Right ventricle myocardium inferior (tissue), 1 donor: ENCODE measurements at places on chromosomes 6 and 20. TPM values are rescaled to one million over a fixed set of nuclear protein-coding genes. Genes with fewer than 3 reads are reported as not detected.

- no peak for DNase-seq
These were observed 20.0 kb upstream of the GFOD1 start for GRCh38 chr6:13507306-13507860.

GRCh38 chr6:28252009-28252975 lies at the start of gene ZKSCAN4:
Gene ZKSCAN4, minus strand, starts transcription at chr6:28252269. Its CDS starts 289 bp downstream, at chr6:28251980.
- DNase-seq: peak; percentile 69

GRCh38 chr6:169164451-169164850 lies 89.2 kb downstream of the THBS2 start:
- DNase-seq: no peak

DNA sequence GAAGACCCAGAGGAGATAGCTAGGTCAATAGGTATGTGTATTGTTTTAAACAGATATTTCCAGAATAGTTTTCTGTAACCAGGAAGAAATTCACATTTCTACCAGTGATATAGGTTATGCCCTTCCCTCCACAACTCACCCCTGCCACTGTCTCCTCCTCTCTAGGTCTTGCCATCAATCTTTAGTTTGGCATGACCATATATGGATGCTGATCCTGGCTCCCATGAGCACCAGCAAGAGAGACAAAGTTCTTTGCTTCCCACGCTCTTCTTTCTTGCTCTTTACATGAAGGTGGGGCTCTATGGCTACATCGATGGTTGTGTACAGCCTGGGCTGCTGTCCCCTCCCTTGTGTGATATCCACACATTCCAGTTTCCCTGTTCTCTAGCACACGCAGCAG lies 459.4 kb upstream of the ID4 start:
- DNase-seq: no peak

DNA sequence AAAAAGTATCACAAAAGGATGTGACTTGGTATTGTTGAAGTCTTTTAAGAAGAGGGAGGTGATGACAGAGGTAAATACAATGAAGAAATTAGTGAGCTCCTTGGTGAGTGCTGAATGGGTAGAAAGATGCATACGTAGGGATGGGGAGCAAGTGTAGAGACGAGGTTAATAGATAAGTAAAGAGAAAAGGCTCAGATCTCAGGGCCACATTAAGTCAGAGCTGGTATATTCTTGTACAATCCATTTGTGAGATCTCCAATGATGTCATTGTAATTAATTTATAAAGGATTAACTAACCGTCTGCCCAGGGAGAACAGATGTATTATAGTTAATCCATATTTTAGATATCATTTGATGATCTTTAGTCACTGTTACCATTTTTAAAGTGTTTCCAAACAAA lies 43.4 kb downstream of the SMPDL3A start:
- DNase-seq: no peak

DNA sequence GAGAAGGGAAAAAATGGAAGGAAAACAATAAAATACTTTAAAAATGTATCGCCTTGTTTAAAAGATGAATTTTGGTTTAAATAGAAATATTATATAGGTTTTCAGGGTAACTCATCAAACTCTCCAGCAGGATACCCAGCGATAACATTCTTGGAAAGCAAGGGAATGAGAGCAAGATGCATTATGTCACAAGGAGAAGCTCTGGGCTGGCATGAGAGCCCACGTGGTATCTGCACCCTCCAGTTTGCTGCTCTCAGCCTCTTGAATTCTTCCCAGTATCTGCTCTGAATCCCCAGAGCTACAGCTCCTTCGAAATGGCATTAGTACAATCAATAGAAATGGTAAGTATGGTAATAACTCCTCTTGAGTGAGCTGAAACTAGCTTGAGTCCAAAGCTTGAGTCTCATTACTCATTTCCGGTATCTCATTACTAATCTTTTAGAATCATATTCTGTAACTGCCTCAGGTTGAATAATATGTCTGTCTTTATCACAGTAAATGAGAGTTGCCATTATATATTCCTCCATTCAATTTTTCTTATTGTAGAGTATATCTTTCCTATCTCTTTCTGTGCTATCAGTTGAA lies 4.9 kb upstream of the TMEM242 start:
- DNase-seq: no peak

- no peak for DNase-seq
These were observed 28.6 kb upstream of the CDYL start for GRCh38 chr6:4747588-4747987.

GRCh38 chr20:38870733-38871559 lies 55.3 kb upstream of the FAM83D start:
- no peak for DNase-seq

GRCh38 chr6:144744720-144745119 lies 459.6 kb downstream of the UTRN start:
- DNase-seq: no peak

DNA sequence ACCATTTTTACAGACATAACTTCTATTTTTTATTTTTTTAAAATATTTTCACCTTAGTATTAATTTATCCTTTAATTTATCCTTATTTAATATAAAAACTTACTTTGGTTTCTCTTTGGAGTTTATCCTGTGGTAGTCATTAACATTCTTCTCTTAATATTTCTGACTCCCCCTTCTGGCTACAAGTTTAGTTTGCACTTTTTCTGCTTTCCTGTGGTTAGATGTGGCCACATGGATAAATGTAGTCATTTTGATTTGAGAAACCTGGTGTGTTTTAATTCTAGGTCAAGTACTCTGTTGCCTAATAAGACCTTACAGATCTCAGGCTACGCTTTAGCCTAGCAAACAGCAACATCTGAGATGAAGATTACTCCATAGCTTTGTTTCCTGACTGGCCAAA lies 1187.5 kb downstream of the HACE1 start:
- DNase-seq: no peak

DNA sequence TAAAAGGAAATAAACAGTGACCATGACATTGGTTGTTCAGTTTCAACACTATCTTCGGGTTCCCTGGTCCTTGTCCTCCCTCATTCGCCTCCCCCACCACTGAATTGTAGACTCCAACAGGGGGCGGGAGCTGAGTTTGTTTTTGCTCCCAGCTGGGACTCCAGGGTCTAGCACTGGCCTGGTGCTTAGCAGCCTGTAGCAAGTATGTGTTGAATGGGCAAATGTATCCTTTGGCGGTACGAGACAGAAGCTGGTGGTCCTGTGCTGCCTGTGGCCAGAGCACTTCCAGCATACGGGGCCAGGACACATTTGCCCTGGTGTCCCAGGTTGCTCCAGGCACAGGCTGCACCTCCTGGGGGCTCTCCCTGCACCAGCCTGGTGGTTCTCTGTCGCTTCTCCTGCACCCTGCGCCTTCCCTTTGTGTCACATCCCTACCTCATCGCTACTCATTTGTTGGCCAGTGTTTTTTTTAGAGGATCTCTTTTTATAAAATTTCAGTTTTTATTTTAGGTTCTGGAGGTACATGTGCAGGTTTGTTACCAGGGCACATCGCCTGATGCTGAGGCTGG lies 40.1 kb downstream of the PHACTR3 start:
- no peak for DNase-seq

GRCh38 chr6:118558464-118559217 lies 10.5 kb downstream of the PLN start:
- DNase-seq: no peak

- no peak for DNase-seq
These were observed 592 bp upstream of the CTNNBL1 start for GRCh38 chr20:37693242-37693634.

DNA sequence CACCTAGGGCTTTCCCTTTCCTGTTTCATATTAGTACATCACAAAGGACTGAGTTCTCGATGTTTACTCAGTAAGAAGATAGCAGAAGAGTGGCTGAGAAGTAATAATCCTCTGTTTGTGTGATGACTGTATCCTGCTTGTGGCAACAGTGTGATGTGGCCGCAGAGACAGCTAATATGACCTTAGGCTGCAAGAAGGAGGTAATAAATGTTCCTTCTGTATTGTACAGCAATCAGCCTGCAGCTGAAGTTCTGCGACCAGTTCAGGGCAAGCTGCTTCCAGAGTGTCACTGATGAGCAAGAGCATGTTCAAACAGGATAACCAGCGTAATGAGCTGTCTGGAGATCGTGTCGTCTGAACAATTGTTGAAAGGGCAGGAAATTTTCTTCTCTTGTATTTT lies 70.9 kb downstream of the OPN5 start:
- no peak for DNase-seq

GRCh38 chr6:140082867-140083297 lies 708.4 kb upstream of the CITED2 start:
- no peak for DNase-seq

DNA sequence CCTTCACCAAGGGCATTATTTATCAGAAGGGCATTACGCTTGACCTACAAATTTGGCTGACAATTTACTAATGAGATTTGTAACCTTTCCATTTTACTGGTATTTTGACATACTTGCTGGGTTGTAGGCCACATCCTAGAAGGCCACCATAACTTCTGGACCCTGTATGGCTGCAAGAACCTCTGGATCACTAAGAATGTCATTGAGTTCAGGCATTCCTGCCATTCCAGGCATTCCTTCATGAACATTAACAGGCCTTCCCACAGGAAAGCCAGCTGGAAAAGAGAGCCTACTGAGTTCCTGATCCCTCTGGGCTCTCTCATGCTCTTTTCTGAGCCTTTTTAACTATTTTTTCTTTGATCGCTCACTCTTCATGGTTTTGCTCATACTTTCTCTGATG lies 28.4 kb upstream of the SLC35A1 start:
- no peak for DNase-seq

- no peak for DNase-seq
These were observed 18.5 kb downstream of the MAP1LC3A start for GRCh38 chr20:34577061-34577460.

DNA sequence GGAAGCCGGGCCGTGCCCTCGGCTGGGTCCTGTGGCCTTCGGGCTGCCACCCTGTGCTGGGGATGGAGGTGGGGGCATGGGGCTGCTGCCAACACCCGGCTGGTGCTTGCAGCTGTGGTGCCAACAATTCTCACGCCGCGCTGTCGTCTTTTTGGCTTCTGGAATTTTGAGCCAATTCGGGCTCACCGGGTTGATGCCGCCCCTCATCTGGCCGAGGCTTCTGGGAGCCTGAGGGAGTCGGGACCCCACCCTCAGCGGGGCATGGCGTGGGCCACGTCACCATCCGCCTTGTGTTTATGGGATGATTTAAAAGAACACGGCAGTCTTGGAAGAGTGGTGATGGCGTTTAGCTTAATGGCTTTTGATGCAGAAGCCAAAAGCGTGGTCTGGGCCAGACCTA lies 8.7 kb upstream of the NPBWR2 start:
- DNase-seq: no peak

- DNase-seq: no peak
These were observed 164.5 kb downstream of the MOXD1 start for GRCh38 chr6:132236744-132237143.

- no peak for DNase-seq
These were observed 27.9 kb upstream of the BMP6 start for GRCh38 chr6:7697820-7698623.

GRCh38 chr20:44470327-44470726 lies 5.3 kb upstream of the TTPAL start:
- DNase-seq: no peak

DNA sequence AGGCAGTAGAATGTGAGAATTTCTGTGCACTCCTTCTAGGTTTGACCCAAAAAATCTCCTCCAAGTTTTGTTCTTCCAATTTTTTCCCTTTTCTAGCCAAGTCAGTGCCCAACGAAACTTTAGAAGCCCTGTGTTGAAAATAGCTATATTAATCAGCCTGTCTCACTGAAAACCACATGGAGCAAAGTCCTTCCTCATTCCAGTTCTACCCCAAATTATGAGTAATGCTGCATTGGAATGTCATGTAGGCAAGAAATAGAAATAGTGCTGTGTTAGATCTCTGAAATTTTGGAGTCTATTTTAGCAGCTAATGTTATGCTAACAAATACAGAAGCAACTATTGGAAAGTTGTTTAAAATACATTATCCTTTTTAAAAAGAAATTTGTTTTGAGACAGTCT lies 725.5 kb downstream of the TBC1D32 start:
- DNase-seq: no peak

DNA sequence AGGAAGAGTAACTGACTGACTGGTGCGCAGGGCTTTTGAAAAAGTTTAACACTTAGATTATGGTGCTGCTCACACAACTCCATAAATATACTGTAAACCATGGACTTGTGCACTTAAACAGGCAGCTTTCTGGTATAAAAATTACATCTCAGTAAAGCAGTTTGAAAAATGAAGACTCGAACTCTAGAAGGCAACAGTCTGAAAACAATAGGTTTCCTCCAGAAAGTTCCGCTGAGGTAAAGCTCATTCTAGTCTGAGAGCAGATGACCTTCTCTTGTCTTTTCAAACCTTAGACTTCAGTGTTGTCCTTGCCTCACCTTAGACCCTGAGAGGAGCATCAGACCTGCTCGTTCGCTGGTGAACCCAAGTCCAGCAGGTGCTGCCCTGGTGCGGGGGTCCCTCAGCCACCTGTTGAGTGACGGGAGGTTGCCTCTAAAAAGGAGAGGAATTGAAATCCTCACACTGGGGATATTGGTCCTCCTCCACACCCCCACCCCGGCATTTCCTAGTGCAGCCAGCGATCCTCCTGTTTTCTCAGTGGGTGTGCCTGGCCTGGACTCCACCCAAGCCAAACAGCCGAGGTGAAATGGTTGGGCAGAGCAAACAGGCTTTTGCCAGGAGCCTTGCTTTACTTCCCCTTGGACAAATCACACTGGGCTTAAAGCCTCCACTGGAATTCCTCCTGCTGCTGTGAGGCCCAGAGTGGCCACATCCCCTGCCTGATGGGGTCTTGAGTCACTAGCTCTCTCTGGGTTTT lies 14.7 kb upstream of the PYGB start:
- DNase-seq: no peak

DNA sequence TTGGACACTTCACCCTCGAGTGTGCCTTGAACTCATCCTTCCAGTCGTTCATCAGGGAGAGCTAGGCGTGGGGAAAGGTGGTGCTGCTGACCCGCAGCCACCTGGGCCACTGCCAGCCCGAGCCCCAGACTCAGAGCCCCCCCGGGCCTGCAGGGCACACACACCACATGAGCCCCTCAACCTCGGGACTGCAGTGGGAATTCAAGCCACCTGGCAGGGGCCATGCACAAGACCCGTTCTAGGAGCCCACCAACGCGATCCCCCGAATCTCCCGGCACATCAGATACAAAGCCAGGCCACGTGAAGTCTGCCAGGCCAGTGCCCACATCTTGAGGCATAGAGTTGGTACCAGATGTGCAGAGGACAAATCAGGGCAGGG lies 2.8 kb downstream of the ZNF512B start:
- DNase-seq: peak; percentile 22

DNA sequence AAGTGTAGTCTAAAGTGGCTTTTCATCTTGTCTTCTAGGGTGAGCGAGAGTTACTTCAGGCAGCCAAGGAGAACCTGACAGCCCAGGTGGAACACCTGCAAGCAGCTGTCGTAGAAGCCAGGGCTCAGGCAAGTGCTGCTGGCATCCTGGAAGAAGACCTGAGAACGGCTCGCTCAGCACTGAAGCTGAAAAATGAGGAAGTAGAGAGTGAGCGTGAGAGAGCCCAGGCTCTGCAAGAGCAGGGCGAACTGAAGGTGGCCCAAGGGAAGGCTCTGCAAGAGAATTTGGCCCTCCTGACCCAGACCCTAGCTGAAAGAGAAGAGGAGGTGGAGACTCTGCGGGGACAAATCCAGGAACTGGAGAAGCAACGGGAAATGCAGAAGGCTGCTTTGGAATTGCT lies 27.1 kb downstream of the C20orf173 start:
- no peak for DNase-seq

- no peak for DNase-seq
These were observed 36.5 kb downstream of the SYTL3 start for GRCh38 chr6:158686311-158686710.

CLPSL1 gene
- not detected for total RNA-seq

DDAH2 gene
- 40.6 TPM for total RNA-seq

TRAPPC3L gene
- total RNA-seq: not detected

RNF39 gene
- not detected for total RNA-seq

C6orf118 gene
- total RNA-seq: not detected

SIRPD gene
- total RNA-seq: not detected

ZC2HC1B gene
- total RNA-seq: not detected

DPPA5 gene
- total RNA-seq: not detected

PRR3 gene
- 2.8 TPM for total RNA-seq

MYBL2 gene
- 1.4 TPM for total RNA-seq

OTOR gene
- total RNA-seq: not detected
